Activated CD8-positive, alpha-beta memory T cell treated with anti-CD3 and anti-CD28 coated beads for 1 hour (primary cell): ENCODE measurements at places on chromosomes 4 and X.

GRCh38 chr4:73741031-73741749, 821 bp downstream of the CXCL8 start:
- DNase-seq, result no peak

GRCh38 chr4:122129061-122129460, 23.1 kb upstream of the BLTP1 start:
- no peak for DNase-seq

- DNase-seq, result no peak
Measured at GRCh38 chr4:150250293-150250997, 172.2 kb downstream of the DCLK2 start.

- no peak for DNase-seq
Measured at GRCh38 chrX:109931677-109932076, 71.2 kb upstream of the TMEM164 start.

GRCh38 chr4:76306882-76307659, 538 bp downstream of the STBD1 start:
- no peak for DNase-seq

DNA sequence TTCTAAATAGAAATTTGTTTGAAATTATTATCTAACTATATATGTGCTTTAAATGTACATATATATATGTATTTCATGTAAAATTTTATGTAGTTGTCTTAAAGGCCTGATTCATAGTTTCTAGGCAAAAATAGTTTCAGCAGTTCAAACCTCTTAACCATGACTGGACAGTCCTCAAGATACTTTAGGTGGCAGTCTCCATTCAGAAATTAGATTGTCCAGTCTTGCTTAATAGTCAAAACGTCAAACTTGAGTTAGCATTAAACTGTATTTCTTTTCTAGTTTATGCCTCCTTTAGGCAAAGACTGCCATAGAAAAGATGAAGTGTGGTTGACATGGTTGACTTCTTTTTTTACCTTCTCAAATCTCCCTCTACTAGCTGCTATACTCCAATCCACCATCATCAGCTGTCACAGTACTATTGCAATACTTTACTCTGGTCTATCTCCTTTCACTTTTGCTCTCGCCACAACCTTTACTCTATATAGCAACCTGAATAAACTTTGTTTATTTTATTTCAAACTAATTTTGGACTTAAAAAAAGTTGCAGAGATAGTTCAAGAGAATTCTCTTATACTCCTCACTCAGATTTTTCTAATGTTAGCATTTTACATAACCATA, 395.6 kb upstream of the DIPK2B start:
- no peak for DNase-seq

- no peak for DNase-seq
Measured at GRCh38 chrX:154355776-154356140, 18.7 kb downstream of the FLNA start.

DNA sequence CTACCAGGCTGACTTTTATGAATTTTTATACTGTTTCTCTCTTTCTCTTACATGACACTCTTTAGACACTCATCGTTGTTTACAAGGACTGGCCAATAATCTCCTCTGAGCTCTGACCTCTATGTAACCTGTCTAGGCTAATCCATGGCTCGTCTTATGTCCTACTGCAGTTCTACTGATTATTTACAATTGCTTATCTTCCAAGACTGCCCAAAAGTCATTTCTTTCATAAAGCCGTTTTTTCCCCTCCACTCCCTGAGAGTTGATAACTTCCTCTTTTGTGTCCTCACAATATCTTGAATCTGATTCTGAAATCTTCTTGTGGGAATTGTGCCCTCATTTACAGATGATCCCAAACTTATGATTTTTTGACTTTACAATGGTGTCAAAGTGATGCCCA, 18.3 kb upstream of the SNCA start:
- DNase-seq, result no peak

DNA sequence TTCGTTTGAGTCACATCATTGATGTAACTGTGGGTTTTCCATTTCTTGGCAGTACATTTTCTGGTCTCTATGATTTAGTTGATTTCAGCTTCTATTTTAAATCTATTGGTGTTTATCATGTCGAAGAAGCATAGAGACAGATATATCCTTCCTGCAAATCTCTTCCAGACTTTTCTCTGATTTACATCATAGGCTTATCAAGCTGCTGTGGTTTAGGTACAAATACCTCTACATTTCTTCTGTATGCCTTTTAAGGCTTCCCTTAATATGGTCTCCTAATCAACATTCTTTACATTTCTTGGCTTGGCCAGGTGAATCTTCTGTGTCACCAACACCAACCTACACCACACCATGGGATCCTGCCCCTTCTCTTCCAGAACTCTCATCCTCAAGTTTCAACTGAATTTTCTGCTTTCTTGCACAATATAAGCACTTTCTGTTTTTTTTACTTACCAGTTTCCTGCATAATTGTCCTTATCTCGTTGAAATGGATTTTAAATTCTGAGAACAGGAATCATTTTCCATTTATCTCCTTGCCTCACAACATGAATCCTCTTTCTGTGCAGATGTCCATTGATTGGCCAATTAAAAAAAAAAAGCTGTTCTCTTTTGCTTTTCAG, 626.9 kb downstream of the ANKRD50 start:
- DNase-seq, result no peak

DNA sequence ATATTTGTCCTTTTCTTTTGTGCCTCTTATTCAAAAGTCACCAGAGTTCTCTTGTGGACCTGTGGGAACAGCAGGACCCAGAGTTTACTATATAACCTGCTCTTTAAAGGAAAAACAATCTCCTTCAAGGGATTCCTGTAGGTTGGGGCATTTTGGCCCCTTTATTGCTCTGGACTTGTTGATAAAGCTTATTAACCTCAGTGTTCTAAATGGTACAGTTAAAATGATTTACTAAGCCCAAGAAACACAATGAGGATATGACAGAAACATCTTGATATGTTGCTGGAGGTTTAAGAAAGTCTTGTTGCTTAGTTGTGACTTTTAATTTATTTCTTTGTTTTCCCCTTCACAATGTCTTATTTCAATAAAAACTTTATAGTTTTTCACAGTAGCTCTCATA, 46.8 kb downstream of the SLIT2 start:
- DNase-seq, result no peak

- no peak for DNase-seq
Measured at GRCh38 chrX:41863343-41864203, 59.8 kb downstream of the CASK start.

DNA sequence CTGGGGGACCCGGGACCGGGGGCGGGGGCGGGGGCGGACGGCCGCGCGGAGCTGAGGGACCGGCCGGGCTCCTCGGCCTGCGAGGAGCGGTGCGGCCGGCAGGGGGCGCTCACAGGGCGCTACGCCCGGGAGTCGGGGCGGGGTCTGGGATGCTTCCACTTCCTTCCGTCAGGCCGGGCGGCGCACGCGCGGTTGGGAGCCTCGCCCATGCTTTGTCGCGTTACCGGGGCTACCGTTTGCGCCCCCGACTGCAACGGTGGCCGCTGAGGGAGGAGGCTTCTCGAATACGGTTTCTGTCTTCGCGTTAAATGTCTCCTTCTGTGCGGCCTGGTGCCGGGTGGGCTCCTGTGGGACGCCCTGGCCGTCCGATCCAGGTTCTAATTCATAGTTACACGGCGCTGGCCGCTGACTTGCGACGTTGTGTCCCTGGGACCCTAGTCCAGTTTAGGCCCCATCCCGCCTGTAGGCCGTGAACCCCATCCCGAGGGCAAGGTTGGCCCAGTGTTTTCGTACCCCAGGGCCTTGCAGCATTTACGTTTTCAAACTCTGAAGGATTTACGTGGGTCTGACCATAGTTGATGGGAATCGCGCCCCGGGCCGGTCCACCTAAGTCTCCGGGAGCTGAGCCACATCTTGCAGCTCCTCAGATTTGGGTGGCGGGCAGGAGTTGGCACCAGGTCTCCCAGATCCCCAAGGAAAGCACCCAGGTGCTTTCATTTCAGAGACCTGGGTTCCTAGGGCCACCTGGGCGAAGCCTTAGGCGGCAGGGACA, 549 bp downstream of the MSL3 start:
- peak; percentile 73 for DNase-seq

DNA sequence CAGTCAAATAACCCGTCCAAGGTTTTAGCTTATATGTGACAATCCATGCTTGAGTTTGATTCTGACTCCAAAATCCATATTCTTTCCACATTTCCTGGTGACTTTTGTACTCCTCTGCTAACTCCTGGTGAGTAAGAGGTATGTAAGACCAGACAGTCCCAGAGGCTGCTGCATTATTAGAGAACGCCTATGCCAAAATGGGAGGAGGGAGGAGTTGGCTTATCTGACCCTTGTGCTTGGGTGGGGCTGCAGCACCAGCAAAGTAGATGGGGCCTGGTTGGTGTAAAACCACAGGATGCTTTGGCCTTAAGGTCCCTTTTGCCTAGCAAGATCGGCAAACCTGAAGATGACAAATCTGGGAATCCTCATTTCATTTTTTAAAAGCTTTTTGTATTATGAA, 9.1 kb upstream of the RNF212 start:
- DNase-seq, result no peak

- DNase-seq, result no peak
Measured at GRCh38 chr4:139455126-139455538, 1.2 kb downstream of the RAB33B start.

GRCh38 chr4:94253036-94253435, 45.4 kb downstream of the SMARCAD1 start:
- DNase-seq, result no peak

DNA sequence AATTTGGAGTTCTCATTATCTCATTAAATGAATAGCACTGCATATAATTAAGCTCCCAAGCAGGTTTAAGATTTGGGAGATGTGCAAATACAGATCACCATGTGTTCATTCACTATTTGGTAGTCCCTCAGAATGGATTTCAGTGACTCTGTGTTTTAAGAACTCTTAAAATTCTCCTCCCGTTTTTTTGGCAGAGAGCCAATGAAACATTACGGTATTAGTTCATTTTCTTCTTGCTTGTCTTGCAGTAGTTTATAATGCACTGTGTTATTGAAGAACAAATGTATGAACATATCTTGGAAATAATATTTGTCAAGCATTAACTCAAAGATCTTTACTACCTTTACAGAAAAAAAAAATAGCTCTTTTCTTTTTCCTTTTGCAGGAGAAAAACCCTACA, 32.7 kb downstream of the KLF3 start:
- no peak for DNase-seq

- DNase-seq, result no peak
Measured at GRCh38 chrX:94058728-94059382, 384.8 kb downstream of the FAM133A start.

- no peak for DNase-seq
Measured at GRCh38 chrX:154098551-154098950, 1.0 kb upstream of the MECP2 start.

DNA sequence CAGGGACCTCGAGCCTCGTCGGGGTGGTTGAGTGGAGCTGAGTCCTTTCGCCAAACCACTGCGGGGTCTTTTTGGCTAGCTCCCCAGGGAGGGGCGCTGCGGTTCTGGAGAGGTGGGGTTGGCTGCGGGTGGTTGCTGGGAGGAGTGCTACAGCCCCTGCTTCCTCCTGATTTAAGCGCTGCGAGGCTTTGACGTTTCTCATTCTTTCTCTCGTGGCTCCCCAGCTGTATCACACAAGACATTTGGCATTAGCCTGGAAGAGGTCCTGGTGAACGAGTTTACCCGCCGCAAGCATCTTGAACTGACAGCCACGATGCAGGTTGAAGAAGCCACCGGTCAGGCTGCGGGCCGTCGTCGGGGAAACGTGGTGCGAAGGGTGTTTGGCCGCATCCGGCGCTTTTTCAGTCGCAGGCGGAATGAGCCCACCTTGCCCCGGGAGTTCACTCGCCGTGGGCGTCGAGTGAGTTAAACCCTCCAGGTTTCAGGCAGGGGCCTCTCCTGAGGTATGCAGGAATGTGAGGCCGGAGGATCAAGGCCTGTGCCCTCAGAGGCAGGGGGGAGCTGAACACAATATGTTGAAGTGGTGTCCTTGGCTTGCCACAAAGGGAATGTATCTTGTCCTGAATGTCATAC, 25.5 kb downstream of the ARHGAP36 start:
- DNase-seq, result no peak

DNA sequence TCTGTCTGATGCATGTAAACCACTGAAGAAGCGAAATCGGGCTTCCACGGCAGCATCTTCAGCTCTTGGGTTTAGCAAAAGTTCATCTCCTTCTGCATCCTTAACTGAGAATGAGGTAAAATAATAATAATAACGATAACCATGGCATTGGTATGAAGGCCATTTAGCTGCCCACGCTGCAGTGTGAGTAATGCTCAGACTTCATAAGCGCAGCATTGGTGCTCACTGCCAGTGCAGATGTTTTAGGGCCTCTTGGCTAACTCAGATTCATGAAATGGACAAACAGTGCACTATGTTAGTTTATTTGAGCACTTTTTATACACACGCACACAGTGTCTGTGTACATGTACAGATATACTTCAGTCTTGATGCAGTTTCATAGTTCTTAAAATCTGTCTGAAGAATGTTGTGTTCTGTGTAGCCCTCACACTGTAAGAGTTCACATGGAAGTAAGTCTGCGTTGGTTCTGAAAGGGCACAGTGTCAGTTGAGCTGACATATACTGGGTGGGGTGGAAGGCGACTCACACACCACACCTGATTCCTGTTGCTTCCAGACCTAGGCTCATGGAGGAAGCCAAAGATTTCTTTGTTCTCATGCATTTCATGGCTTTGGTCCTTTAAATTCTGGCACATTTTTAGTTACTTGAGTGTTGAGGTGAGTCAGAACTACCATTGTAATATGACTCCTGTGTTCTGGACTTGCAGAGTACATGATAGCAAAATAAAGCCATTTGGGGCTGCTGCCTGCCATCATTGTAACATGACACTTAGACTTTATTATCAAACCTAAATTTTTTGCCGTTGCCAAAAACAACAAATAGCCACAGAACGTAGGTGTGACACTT, 68.7 kb downstream of the NSD2 start:
- no peak for DNase-seq

GRCh38 chrX:47662144-47662657, 3.2 kb upstream of the UXT start:
- no peak for DNase-seq

GRCh38 chr4:155353923-155354540, 22.7 kb downstream of the MAP9 start:
- no peak for DNase-seq

- no peak for DNase-seq
Measured at GRCh38 chr4:152039023-152039481, 278.2 kb upstream of the GATB start.

DNA sequence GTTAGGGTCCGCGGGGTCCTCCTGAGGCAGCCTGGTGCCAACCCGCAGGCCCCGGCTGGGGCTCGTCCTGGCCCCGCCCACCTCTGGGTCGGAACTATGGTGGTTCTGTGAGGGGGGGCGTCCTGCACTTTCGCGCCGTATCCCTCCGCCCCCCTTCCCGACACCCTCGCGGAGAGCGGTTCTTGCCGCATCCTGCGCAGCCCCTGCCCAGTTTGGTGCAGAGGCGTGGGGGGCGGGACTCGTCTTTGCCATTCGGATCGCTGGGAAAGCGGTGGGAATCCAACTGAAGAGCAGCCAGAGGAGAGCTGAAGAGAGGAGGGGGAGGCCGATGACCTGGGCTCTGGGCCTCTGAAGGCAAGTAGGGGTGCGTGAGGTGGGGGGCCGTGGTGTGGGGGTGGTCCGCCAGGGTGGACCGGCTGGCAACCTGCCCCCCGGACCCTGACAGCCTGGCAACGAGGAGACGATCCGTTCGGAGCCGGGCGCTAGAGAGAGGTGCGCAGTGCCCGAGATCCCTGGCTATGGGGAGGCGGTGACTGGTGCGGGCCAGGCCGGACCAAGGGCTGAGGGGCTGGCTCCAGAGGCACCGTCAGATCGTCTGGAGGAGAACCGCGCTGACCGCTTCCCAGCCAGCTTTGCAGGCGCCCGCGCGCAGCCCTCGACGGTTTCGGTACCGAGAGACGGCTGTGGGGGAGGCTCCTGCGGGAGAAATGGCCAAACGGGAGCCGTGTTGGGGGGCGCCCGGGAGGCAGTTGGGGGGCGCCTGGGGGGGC, at the start of gene GPRASP1:
Gene GPRASP1, plus strand, starts transcription at position 242 of the 770 bp plus-strand sequence. CDS start 2,431 bp downstream, outside the sequence.
- DNase-seq, result peak; percentile 54
